Activated T-helper 9 cell treated with anti-CD3 and anti-CD28 coated beads, Interleukin-2, amount 50 U/mL, for 16 hours (primary cell): ENCODE measurements at places on chromosomes 2 and 18.

DNA sequence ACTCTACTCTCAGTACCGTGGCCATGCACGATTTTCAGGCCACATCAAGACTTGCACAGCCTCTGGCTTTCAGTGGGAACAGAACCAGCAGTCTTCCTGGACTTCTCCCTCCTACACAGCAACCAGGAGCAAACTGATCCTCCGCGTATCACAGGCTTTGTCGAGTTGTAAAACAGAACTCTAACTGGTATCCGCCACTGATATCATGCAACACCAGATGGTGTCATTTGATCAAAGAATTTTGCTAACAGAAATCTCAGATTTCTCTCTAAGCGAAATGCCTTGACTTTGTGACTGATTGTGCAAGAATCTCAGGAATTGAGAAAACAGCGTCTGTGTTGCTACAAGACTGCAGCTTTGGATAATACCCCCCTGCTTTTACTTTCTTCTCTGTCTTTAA, 85.7 kb downstream of the COPS8 start:
- no peak for DNase-seq

DNA sequence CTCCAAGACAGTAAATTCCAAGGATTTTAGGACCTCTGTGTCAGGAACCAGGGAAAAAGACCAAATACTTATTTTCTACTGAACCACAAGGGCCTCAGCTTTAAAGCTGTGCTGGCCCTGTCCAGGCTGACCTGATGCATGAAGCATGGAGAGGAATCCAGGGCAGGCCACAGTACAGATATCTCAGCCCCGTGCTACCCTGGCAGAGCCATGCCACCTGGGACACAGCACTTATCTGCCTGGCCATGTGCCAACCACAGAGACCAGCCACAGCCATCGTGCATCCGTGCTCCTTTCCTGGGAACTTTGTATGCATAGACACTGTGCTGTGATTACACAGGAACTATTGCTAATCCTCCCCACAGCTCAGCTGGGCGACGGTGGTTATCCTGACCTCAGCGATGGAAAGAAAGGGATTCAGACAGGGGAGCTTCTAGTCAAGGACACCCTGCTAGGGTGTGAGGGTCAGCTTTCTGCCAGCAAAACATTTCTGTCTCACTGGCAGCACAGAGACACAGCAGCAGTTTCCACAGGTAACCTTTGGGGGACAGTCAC, 687.4 kb upstream of the ID2 start:
- DNase-seq: no peak

GRCh38 chr2:12507295-12507694, 209.4 kb upstream of the TRIB2 start:
- DNase-seq: peak; percentile 70

- no peak for DNase-seq
Measured at GRCh38 chr2:31234683-31235503, 941 bp downstream of the EHD3 start.

GRCh38 chr2:154408786-154409185, 289.7 kb upstream of the KCNJ3 start:
- DNase-seq: no peak

DNA sequence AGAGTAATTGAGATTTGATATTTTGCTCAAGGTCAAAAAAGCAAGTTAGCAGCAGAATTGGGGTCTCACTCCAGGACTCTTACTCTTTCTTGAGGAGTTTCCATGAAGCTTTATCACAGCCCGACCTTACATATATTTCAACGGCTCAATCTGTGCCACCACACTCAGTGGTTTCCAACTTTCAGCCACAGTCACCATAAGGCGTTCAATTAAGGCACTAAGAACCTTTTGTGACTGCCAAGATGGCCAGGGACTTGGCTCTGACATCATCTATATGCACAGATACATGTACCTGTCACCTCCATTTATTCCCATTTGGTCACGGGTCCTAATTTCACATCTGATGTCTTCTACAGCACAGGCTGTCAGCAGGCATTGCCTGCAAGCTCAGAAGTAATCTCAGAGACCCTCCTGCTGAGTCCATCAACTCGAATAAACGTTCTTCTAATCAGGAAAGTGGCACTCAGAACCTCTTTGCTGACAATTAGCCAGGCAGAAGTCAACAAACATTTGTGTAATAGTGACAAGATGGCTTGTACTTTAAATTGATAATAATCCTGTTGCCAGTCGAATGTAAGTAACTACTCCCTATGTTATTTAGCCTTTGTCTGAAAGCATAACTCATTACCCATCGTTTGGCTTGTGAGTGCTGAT, 16.1 kb downstream of the DYTN start:
- DNase-seq: no peak

GRCh38 chr2:188647430-188648070, 326.6 kb upstream of the COL3A1 start:
- no peak for DNase-seq

GRCh38 chr2:3257166-3257565, 120.5 kb downstream of the EIPR1 start:
- no peak for DNase-seq

GRCh38 chr2:43130548-43130875, 95.9 kb downstream of the ZFP36L2 start:
- DNase-seq: no peak

DNA sequence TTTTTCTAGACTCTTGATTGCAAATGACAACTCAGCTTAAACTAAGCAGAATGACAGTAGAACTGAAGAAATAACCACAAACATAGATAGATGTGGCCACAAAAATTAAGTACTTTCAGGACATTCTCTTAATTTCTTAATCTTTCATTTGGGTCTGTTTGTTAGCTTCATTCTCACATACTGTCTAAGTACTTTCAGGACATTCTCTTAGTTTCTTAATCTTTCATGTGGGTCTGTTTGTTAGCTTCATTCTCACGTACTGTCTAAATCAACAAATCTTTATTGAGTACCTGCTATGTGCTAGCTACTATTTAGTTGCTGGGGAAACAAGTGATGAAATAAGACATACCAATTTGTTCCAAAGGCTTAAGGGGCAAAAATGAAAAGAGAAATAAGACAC, 35.1 kb downstream of the FAM117B start:
- DNase-seq: no peak

DNA sequence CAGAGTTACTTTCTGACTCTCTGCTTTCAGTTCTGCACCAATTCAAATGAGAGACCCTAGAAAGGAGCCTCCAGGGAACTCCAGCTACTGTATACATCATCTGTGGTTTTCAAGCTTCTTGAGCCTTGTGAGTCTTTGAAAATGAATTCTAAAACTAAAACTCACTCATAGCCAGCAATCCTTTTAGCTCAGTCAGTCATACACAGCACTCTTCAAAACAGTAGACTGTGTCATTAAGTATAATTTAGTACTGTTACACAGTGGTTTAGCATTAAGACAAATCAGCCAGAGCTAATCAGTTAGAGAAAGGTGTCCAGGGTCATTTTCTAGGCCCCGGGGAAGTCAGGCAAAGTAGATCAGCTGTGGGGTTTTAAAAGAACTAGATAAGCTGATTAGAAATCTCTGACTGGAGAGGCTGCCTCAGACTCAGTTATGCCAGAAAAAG, 322.1 kb upstream of the THUMPD2 start:
- no peak for DNase-seq

DNA sequence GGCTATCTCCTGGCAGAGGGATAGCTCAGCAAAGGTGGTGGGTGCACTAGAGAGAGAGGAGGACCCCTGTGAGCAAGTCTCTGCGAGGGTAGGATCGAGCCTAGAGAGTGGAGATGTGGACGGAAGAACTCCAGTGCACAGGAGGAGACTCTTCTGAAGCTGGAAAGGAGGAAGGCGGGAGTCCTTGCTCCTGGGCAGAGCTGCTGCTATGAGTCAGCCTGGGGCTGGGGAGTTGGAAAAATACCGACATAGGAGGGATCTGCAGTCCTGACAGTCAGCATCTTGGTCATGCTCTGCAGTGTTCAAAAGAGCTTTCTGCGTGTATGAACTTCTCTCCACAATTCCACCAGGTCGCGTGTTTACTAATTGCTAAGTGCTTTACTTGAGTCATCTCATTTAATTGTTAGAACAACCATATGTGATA, 233.8 kb downstream of the LDLRAD4 start:
- DNase-seq: no peak
